GM23248 (cell line): ENCODE measurements at places on chromosomes 11 and 22.
A peak's percentile ranks its signal among the peaks of the same experiment; 100 is the strongest.

DNA sequence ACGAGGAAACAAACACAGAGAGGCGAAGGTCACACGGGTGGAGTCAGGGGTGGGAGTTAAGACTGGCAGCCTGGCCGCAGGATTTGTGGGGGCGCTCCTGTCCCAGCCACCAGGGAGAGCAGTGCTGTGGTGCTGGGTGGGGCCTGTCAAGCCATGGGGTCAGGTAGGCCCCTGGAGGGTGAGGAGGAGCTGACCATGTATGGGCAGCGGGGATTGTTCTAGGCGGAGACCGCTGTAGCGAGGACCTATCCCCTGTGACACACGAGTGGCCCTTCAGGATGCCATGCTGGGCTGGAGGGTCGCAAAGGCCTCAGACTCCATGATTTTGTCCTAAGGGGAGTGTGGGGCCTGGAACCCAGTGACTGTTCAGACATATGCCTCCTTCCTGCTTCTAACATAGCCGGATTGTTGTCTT lies 1.6 kb upstream of the RPS19BP1 start:
- DNase-seq, result no peak

GRCh38 chr22:37967637-37968451 lies 14.3 kb downstream of the POLR2F start:
- DNase-seq, result no peak

GRCh38 chr11:78773077-78773476 lies 198.4 kb upstream of the NARS2 start:
- no peak for DNase-seq

- no peak for DNase-seq
Observed at GRCh38 chr11:125504580-125504979, 8.5 kb upstream of the FEZ1 start.

GRCh38 chr22:35524966-35525686 lies 15.5 kb upstream of the RASD2 start:
- peak; percentile 47 for DNase-seq

GRCh38 chr22:19719050-19719482 lies 4.3 kb upstream of the GP1BB start:
- no peak for DNase-seq

- no peak for DNase-seq
Observed at GRCh38 chr22:46815559-46815895, 53.1 kb downstream of the TBC1D22A start.
